ENCODE measurements at places on chromosomes 7 and 10. TPM values are rescaled to one million over a fixed set of nuclear protein-coding genes. Genes with fewer than 3 reads are reported as not detected.

Gene FANK1
- total RNA-seq, result 0.35 TPM

Gene CSGALNACT2
- total RNA-seq, result 7.7 TPM

Gene FEZF1
- not detected for total RNA-seq

Gene CARD11
- total RNA-seq, result 0.37 TPM

Gene UNCX
- total RNA-seq, result not detected

Gene CYP51A1
- 17.6 TPM for total RNA-seq

DNA sequence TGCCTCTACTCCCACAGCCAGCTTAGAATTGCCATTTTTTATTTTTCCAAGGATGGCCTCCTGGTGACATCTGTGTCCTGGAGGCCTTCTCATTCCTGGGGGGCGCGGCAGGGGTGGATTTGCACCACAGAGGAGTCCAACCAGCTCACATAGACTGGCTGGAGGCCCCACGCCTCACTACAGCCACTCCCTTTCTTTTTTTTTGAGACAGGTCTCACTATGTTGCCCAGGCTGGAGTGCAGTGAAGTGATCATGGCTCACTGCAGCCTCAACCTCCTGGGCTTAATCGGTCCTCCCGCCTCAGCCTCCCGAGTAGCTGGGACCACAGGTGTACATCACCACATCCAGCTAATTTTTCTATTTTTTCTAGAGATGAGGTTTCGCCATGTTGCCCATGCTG, 57.6 kb upstream of the DOCK1 start:
- no peak for DNase-seq

- no peak for DNase-seq
These were observed 472.0 kb upstream of the AKR1E2 start for GRCh38 chr10:4353964-4354363.

DNA sequence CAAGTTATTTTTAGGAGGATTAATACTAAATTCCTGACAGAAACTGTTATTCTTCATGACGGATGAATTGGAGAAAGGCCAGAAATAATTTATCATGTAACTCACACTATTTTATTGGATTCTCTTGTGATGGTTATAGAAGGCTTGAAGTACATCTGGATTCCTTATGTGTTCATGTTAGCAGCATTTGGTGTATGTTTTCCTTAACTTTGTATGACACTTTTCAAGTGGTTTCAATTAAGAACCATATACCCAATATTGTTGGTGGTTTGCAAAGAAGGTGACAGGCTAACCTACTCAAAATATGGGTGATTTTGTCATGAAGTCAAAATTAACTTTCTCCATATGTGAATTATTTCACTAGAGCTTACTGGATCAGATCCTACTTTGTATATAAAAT, 532.2 kb upstream of the CNTNAP2 start:
- DNase-seq, result no peak

GRCh38 chr7:112176241-112176640, 30.0 kb downstream of the DOCK4 start:
- DNase-seq, result no peak

DNA sequence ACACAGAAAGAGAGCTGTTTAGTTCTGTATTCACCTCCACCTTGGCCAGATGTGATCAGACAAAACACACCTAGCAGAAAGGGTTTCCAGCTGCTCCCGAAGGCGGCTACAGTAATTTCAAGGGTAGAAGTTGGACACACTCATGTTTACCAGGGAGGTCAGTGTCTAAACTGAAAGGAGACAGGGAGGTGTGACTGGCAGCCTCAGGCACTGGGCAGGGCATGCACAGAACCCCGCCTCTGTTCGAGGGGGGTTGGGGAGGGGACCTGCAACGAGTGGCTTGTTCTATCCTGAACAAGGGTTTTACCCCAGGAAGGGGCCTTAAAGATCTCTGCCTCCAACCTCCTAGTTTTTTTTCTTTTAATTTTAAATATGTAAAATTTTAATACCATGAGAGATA, 49.6 kb downstream of the BPGM start:
- DNase-seq, result peak; percentile 34

DNA sequence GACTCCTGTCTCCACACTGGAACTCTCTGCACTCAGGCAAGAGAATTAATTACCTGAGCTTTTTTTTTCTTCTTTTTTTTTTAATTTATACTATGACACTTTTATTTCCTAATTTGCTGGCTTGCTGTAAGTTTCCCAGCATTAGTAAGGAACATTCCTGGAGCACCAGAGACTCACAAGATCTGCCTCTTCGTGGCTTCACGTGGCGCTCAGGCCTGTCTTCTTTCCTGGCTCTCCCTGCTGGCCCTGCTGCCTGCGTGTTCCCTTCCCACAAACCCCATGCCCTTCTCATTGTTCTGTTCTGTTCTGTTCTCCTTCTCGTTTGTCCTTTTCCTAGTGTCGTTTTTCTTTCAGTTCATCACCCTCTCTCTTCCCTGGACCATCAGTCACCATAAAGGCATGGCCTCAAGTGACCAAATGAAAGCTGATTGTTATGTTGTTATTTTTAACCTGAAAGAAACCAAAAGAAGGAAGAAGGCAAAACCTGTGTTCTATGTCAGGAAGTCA, 591.6 kb upstream of the PFKP start:
- no peak for DNase-seq

DNA sequence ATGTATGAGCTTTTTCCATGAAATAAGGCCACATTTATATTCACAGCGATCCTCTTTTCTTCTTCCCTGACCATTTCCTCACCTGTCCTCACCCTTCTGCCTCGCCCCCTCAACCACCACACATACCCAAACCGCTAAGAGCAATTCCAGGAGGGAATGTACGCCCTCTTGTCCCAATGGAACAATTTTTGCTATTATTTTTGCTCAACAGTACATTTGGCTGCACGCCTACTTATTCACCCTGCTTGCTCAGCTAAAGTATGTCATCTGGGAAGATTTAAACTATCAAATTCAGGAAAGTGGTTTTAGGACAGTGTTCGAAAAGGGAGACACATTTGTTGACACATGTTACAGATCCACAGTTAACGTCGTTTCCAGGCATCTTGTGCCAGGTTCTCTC, 252.7 kb downstream of the NEBL start:
- DNase-seq, result no peak

- DNase-seq, result no peak
These were observed 131.5 kb downstream of the SFMBT2 start for GRCh38 chr10:7279303-7279702.
